Esophagus muscularis mucosa (tissue), 4 donors: ENCODE measurements at places on chromosomes 12 and 14. TPM values are rescaled to one million over a fixed set of nuclear protein-coding genes. Genes with fewer than 3 reads are reported as not detected.
A peak's percentile ranks its signal among the peaks of the same experiment; 100 is the strongest.

- H3K27ac ChIP-seq: no peak overlapping the region
- H3K36me3 ChIP-seq: no peaks in the 10 kb centered on the region
- H3K4me1 ChIP-seq: no peaks in the 10 kb centered on the region
- H3K27me3 ChIP-seq: no peaks in the 10 kb centered on the region
Measured at GRCh38 chr14:85150166-85150565, 379.8 kb upstream of the FLRT2 start.

DNA sequence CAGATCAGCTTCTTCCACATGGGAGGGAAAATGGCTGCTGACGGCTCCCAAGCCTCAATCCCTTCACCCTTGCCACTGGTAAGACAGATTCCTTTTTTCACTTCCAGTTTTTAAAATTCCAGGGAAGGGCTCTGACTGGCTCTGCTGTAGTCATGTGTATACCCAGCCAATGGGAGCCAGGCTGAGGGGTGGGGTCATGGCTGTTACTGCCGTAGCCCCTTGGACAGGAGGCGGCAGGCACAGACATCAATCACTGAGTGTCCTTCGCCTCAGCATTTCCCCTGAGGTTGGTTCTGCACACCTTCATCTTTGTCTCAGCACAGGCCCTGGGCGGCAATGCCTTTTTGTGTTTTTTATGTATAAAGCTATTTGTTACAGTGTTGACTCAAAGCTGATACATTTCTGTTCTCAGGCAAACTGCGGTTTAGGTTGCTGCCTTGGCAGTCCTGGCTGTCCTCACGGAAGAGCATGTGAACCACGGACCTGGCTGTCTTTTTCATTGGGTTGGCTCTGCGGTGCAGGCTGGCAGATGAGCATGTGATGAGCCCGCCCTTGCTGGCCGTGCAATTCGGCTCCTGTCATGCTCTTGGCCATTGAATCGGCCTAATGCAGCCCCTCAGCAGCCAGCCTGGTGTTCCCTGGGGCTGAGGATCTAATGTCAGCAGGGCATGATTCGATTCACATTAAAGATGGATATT lies 74.3 kb downstream of the PPM1A start:
- H3K27me3 ChIP-seq: no peaks in the 10 kb centered on the region
- H3K36me3 ChIP-seq: no peaks in the 10 kb centered on the region
- no peak overlapping the region for H3K4me3 ChIP-seq
- DNase-seq: no peak
- H3K4me1 ChIP-seq: peaks cover 11% of the 10 kb centered on the region

DNA sequence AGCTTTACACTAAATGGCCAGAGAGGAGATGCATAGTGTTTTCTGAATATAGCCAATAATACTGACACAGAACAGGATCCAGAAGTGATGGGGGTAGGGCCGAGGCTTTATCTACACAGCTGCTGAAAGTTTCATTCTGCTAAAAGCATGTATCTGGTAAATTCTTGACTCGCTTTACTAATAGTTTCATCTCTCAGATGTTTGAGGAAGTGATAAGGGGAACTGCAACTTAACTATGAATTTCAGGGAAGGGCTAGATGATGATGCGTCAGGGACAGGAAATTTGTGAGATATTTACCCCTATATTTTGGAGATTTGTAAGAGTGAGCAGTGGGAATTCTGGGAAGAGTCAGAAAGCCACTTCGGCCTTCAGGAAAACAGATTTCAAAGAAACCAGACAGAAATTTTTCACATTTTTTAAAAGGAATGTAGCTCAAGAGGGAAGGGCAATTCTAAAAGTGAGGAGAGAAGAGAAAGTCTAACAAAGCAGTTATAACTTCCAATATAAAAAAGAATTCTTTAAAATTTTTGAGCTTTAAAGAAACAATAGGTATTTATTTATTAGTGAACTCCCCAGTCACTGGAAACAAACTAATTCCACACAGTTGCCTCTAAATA lies 243.1 kb downstream of the BCAT1 start:
- no peaks in the 10 kb centered on the region for H3K27me3 ChIP-seq
- DNase-seq: no peak
- H3K4me1 ChIP-seq: no peaks in the 10 kb centered on the region
- no peak overlapping the region for H3K27ac ChIP-seq
- H3K4me3 ChIP-seq: no peak overlapping the region
- H3K36me3 ChIP-seq: no peaks in the 10 kb centered on the region

DNA sequence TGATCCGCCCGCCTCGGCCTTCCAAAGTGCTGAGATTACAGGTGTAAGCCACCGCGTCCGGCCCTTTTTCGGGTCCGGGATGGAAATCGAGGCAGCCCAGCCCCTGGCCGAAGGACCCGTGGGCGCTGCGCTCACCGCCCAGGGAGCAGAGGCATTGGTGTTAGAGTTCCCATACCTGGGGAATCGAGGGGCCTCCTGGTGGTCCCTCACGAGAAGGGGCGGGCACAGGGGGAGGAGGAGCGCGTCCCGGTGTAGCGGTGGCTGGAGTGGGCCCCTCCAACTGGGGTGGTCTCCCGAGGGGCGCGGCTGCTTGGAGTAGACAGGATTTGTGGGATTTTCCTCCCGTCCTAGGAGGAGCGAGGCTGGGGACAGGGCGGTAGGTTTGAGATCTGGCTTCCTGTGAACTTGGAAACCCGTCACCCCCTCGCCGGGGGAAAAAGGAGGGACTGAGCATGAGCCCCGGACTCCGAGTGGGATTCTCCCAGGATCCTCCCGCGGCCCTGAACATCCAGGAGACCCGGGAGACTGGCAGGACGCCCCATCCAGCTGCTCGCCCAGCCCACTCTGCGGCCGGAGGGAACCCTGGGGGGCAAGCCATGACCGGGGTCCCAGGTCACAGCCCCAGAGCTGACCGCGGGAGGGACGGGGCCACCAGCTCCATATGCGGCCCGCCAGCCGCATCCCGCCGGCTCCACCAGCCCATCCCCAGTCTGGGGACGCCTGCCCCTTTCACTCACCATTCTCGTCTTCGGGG lies 70.9 kb downstream of the ASCL4 start:
- no peak overlapping the region for H3K4me3 ChIP-seq
- peaks cover 31% of the 10 kb centered on the region for H3K27me3 ChIP-seq
- H3K36me3 ChIP-seq: no peaks in the 10 kb centered on the region
- DNase-seq: no peak

DNA sequence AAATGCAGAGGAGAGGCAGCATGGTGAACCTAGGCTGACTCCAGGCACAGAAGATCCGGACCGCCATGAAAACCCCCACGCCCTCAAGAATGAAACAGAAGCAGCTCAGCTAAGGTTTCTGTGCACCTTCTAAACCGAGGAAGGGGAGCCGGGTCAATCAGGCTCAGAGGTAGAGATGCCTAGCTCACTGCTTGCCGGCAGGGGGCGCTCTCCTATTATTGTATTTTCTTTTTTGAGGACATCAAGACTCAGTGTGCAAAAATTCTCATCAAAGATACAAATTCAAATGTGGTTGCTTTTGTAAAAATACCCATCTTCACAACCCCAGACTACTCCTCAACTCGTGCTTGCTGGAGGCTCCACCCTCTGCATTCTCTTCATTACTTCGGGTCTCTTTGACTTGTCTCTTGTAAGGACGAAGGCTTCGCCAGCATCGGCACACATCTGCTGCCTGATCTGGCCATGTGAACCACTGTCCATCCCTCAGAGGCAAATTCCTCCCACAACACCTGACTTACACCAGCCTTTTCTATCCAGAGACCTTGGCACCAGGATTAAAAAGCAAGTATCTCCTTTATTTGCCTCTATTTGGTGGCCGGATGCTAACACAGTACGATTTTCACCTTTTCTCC lies 33.4 kb upstream of the RNASE3 start:
- H3K36me3 ChIP-seq: no peaks in the 10 kb centered on the region
- H3K4me3 ChIP-seq: no peak overlapping the region
- peak; percentile 93 for DNase-seq

DNA sequence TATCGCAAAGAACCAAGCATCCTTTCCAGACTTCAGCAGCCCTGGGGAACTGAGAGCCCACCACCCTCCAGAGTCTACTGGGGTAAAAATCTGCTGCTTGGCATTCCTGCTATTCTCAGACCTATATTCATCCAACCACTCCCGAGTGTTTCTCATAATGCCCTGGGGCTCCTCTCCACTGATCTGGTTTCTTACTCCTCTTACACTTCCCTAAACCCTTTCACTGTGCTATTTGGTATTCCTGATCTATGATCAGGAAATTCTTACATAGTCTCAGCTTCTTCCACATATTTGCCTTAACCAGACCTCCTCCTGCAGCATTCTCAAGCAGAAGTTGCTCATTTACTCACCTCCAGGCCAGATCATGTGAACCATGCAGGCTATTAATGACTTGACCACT lies 82.4 kb downstream of the SYT10 start:
- no peak for DNase-seq
- no peaks in the 10 kb centered on the region for H3K27me3 ChIP-seq
- no peaks in the 10 kb centered on the region for H3K36me3 ChIP-seq
- no peak overlapping the region for H3K4me3 ChIP-seq

DNA sequence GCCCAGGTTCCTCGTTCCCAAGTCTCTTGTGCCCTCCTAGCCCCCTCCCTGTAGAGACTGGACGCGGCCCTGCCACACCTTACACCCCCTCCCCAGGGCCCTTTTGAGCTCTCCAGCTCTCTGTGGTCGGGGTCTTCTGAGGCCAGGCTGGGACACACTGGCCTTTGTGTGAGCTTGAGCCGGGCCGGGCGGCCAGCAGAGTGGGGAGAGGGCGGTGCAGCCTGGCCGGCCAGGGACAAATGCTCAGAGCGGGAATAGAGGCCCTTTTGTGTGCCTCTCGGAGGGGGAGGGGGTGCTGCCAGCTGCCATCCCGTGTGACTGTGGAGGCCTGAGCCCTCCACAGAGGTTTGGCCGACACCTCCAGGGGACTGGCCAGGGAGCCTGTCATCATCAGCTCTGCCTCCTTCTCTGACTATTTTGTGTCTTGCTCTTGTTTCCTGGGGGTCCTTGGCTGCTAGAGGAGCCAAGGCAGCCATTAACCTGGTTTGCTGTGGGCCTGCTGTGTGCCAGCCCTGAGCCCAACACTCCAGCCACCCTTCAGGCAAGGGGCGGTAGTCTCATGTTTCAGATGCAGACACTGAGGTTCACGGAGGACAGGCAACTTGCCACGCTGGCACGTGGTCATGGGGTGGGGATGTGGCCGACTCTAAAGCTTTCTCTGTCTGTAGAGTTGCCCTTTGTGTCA lies 13.6 kb downstream of the FAM222A start:
- H3K4me1 ChIP-seq: peaks cover 42% of the 10 kb centered on the region
- H3K27ac ChIP-seq: peak overlapping the region; percentile 16
- no peaks in the 10 kb centered on the region for H3K27me3 ChIP-seq
- no peak overlapping the region for H3K4me3 ChIP-seq
- H3K36me3 ChIP-seq: no peaks in the 10 kb centered on the region

The ZFC3H1 gene
- 19.4 TPM for total RNA-seq

The AMDHD1 gene
- 0.17 TPM for total RNA-seq
